LoVo (cell line): ENCODE measurements at places on chromosomes 16 and 17.

GRCh38 chr16:1909561-1910231 lies 8.5 kb downstream of the HS3ST6 start:
- DNase-seq: no peak

- DNase-seq: peak; percentile 42
Observed at GRCh38 chr16:27222249-27223225, 19.2 kb downstream of the KDM8 start.

GRCh38 chr17:61233991-61234750 lies 165.5 kb upstream of the TBX2 start:
- no peak for DNase-seq

GRCh38 chr17:35918665-35919064 lies 11.9 kb downstream of the RDM1 start:
- no peak for DNase-seq

DNA sequence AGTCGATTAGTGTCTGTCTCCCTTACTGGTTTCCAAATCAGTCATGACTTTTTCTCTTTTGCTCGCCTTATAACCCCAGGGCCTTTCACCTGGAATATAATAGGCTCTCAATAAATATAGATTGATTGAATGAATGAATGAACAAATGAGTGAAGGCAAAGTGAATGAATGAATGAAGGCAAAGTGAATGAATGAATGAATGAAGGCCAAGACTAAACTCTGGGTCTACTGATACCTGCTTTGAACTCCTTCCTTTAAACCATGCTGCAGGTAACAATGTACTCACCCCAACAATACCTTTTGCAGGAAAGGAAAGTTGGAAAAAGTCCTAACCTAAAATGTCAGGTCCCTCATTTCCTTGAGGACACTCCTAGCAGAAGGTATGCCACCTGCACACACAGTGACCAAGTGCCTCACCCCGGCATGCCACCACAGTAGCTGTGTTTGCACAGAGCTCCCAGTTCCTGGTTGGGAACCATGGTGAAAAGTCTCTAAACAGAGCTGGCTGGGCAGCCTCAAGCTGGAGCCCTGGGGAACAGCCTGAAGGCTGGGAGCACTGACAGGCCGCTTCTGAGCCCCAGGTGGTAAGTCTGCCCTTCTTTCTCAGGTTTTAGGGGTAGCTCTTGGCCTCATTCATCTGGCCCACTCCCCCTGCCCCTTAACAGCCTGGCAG lies 42.7 kb upstream of the ANKFN1 start:
- DNase-seq: peak; percentile 34

- DNase-seq: no peak
Observed at GRCh38 chr17:7647018-7647417, 3.7 kb upstream of the ATP1B2 start.

GRCh38 chr17:68456339-68457167 lies 743 bp downstream of the WIPI1 start:
- DNase-seq: peak; percentile 59

DNA sequence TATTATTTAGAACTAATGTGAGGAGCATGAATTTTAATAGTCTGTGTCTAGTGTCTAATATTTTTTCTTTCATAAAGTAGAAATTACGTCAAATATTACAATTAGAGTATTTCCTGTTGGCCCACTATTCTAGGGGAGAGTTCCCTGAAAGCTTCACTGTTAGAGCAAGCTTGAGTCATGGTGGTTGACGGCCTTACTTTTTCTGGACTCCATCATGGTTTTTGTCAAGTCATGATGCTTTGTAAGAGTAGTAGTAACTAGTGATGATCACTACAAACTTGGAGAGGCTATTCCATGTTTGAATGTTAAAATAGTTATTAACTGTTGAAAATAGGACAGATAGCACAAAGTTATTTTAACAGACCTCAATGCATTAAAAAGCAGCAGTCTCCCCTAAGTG lies 1.7 kb downstream of the PSMD11 start:
- no peak for DNase-seq
